Endothelial cell (in vitro differentiated cells): ENCODE measurements at places on chromosomes 2 and 18. TPM values are rescaled to one million over a fixed set of nuclear protein-coding genes. Genes with fewer than 3 reads are reported as not detected.

DNA sequence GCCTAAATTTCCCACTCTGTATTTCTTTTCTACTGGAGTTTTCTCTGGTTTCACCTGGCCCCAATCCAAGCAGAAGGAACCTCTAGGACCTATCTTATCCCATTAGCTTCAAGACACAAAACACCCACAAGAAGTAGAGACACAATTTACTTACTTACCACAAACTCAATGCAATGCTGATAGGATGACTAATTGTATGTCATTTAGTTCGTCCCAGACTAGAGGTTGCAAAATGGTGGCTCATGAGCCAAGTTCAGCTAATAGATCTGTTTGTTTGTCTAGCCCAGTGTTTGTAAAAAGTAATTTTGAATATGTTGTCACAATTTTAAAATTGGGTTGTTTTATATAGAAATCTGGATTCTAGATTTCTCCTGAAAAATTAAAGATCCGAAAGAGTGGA lies 34.7 kb upstream of the ZSWIM2 start:
- peak overlapping the region; percentile 51 for H3K4me3 ChIP-seq
- no peak for DNase-seq
- H3K4me1 ChIP-seq = peaks cover 48% of the 10 kb centered on the region
- peaks cover 2% of the 10 kb centered on the region for H3K27me3 ChIP-seq

GRCh38 chr2:203721781-203722300 lies 15.4 kb downstream of the CD28 start:
- no peak for DNase-seq
- H3K4me3 ChIP-seq = no peak overlapping the region
- H3K4me1 ChIP-seq = peaks cover 8% of the 10 kb centered on the region
- H3K36me3 ChIP-seq = no peaks in the 10 kb centered on the region

GRCh38 chr18:217532-218336 lies 50.1 kb downstream of the THOC1 start:
- H3K4me3 ChIP-seq = no peak overlapping the region
- H3K4me1 ChIP-seq = peaks cover 8% of the 10 kb centered on the region
- peaks cover 29% of the 10 kb centered on the region for H3K36me3 ChIP-seq
- no peak for DNase-seq

DNA sequence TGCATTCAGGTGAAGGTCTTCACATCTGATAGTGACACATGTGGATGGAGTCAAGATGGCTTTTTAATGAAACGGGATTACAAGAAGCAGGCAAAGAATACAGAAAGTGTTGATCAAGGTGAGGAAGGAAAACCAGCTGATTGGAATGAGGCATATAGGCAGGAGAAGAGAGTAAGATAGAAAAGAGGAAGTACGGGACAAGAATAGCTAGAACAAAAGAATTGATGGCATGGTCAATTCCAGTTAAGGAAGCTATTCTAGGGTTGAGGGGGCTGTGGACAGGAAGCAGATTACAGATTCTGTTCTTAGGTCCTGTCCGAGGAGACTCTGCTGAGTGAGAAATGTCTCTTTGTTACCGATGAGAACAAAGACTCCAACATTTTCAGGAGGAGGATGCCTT lies 13.2 kb upstream of the NCK2 start:
- H3K27ac ChIP-seq = no peak overlapping the region
- H3K4me1 ChIP-seq = peaks cover 19% of the 10 kb centered on the region
- H3K27me3 ChIP-seq = peaks cover 7% of the 10 kb centered on the region
- no peak for DNase-seq
- peaks cover 4% of the 10 kb centered on the region for H3K36me3 ChIP-seq

GRCh38 chr2:238021327-238021726 lies 39.5 kb upstream of the SCLY start:
- H3K27me3 ChIP-seq = peaks cover 7% of the 10 kb centered on the region
- no peak overlapping the region for H3K27ac ChIP-seq
- DNase-seq = no peak
- H3K4me1 ChIP-seq = peaks cover 31% of the 10 kb centered on the region
- no peak overlapping the region for H3K4me3 ChIP-seq
- peaks cover 28% of the 10 kb centered on the region for H3K36me3 ChIP-seq

- H3K4me1 ChIP-seq = no peaks in the 10 kb centered on the region
- no peak for DNase-seq
- peaks cover 5% of the 10 kb centered on the region for H3K27me3 ChIP-seq
- peaks cover 3% of the 10 kb centered on the region for H3K36me3 ChIP-seq
- no peak overlapping the region for H3K4me3 ChIP-seq
These were observed 5.5 kb upstream of the SLC4A3 start for GRCh38 chr2:219621935-219622334.

DNA sequence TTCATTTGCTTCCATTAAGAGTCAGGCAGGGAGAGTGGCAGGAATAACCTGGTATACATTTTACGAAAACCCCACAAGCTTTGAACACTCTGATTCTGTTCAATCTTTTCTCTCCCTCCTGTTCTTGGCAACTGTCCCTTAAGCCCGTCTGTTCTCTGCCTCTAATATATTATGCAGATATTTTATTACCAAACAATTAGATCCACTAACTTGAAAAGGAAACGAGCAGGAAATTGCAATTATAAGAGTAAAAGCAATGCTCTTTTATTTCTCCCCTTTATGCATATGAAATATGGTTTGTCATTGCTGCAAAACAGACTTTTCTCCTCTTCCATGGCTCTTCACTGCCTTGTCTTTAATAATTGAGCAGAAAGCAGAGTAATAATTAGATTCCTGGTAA lies 149.1 kb upstream of the CELF4 start:
- no peaks in the 10 kb centered on the region for H3K4me1 ChIP-seq
- H3K36me3 ChIP-seq = no peaks in the 10 kb centered on the region
- DNase-seq = no peak
- H3K4me3 ChIP-seq = no peak overlapping the region
- no peak overlapping the region for H3K27ac ChIP-seq

GRCh38 chr2:72033636-72034035 lies 114.0 kb downstream of the CYP26B1 start:
- no peaks in the 10 kb centered on the region for H3K36me3 ChIP-seq
- no peak overlapping the region for H3K4me3 ChIP-seq
- H3K27ac ChIP-seq = no peak overlapping the region
- DNase-seq = no peak

DNA sequence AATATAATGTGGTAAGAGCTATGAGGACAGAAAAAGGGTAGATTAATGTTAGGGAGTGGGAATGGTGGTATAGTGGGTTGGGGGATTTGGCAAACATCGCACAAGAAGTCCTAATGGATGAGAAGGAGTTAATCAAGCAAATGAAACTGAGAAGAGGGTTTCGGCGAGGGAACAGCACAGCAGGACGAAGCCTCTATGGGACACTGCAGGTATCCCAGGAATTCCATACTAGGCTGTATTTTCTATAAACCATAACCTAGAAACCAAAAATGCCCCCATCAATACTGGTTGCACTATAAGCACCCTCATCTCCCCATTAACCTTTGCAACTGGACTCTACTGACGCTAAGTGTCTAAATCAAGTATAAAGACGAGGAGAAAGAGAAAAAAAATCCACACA lies 10.3 kb downstream of the WDFY1 start:
- H3K36me3 ChIP-seq = no peaks in the 10 kb centered on the region
- DNase-seq = no peak
- H3K27ac ChIP-seq = no peak overlapping the region
- H3K4me1 ChIP-seq = peaks cover 16% of the 10 kb centered on the region
- no peak overlapping the region for H3K4me3 ChIP-seq

C2orf80 gene
- not detected for total RNA-seq
